Neuronal stem cell (in vitro differentiated cells): ENCODE measurements at places on chromosomes 2 and 18.

GRCh38 chr2:50181212-50181611 lies 850.7 kb downstream of the NRXN1 start:
- no peak for DNase-seq

- no peak for DNase-seq
Measured at GRCh38 chr2:12178289-12179080, 432.1 kb downstream of the LPIN1 start.

DNA sequence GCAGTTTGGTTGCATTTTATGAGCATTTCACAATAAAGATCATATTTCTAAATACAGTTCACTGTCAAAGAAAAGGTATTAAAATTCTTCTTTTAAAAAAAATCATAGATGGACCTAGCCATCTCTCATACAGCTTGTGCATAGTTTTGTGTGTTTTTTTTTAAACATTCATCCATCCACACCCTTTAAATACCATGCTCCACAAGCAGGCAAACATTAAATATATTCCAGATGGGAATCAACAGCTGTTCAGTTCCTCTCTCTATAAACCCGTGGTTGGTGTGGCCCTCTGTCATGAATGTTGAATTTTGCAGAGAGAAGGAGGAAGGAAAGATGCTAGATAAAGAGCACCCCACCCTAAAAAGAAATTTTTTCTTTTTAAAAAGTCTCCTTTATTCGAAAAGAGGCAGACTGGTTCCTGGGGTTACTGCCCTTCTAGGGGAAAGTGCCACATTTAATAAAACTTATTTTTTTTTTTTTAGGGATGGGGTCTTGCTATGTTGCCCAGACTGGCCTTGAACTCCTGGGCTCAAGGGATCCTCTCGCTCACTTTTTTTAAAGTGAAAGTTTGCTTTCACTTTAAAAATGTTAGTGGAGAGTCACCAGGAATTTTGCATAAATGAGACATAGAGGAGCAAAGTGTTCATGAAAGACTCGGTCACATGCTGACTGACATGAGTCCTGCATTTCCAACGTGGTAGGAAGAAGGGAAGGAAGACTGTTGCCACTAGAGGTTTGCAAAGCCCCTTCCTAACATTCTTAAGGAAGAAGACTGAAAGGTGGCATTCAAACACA lies 73.9 kb upstream of the LMAN1 start:
- DNase-seq, result no peak

- no peak for DNase-seq
Measured at GRCh38 chr2:110766291-110766690, 33.9 kb downstream of the ACOXL start.

DNA sequence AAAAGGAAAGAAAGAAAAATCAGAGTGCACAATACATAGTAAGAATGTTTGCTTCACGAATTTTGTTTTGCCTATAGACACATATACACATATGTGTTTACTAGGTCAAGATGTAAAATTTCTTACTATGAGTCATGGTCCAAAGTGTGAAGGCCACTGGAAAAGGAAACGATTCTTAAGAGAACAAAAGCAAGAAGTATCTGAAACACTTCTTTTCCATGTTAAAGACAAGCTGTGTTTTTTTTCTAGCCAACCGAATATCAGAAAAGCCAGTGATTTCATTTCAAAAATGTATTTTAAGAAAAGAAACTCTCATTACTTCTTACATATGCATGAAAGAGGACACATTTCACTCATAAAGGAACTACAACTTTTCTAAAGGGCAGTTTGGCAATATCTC lies 24.9 kb downstream of the PECR start:
- DNase-seq, result no peak

GRCh38 chr2:238703053-238703415 lies 144.9 kb upstream of the TWIST2 start:
- no peak for DNase-seq

GRCh38 chr2:232438091-232438490 lies 17.9 kb upstream of the ALPI start:
- no peak for DNase-seq

DNA sequence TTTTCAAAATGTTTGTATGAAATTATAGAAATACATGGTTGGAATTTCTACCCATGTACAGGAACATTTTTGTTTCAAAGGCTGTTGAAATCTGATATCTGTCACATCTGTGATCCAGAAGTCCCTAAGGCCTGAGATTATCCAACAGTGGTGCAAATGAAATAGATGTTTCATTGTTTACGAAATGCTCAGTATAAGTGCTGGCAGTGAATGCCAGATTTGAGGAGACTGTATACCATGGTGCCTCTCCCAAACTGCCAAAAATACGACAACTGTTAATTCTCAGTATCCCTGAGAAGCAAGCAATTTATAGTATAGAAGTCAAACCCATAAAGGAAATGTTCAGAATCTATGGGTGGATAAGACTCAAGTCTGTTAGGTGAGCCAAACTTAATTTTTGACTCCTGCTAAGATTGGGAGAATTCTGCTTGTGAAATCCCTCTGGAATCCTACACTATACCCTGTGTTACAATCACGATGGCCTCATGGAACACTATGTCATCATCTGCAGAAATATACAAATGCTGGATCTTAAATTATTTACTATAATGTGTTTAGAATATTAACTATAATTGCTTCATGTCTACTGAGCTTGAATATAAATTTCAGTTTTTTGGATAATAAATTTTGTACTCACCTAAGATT lies 71.2 kb upstream of the DOCK10 start:
- no peak for DNase-seq

DNA sequence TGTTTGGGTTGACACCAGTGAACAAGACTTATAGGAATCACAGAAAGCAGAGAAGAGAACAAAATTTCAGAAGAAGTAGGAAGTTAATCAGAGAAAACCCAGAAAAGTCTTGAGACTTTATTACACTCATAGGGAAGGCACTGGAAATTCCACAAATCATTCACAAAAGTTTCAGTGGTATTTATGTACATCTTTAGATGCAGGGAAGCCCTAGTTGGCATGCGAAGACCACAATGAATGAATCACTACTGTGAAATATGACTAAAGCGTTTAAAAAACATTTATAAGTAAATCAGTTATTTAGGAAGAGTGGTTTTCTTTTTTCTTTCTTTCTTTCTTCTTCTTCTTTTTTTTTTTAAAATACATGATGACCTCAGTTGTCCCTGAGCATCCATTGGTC lies 105.1 kb downstream of the NUP35 start:
- DNase-seq, result no peak

DNA sequence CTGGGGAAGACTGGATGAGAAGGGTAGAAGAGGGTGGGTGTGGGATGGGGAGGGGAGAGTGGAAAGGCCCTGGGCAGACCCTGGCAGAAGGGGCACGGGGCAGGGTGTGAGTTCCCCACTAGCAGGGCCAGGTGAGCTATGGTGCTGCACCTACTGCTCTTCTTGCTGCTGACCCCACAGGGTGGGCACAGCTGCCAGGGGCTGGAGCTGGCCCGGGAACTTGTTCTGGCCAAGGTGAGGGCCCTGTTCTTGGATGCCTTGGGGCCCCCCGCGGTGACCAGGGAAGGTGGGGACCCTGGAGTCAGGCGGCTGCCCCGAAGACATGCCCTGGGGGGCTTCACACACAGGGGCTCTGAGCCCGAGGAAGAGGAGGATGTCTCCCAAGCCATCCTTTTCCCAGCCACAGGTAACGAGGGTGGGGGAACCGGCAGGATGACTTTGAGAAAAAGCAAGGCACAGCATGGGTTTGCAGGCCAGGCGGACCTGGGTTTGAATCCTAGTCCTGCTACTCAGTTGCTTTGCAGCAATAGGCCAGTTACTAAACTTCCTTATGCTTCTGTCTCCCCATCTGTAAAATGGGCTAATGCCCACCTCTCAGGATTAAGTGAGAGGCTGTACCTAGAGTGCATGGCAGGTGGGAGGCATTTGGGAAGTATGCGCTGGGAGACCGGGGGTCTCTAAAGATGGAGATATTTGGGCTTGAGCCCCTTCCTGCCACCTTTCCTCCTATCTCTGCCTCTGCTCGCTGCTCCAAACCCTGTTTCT lies at the start of gene INHA:
Gene INHA, plus strand, starts transcription at position 74 of the 765 bp plus-strand sequence. Its CDS starts 65 bp downstream, at position 139.
- no peak for DNase-seq

GRCh38 chr2:70261501-70261900 lies 3.6 kb downstream of the PCYOX1 start:
- no peak for DNase-seq

GRCh38 chr2:230684270-230685168 lies 28.1 kb upstream of the CAB39 start:
- DNase-seq, result no peak

- no peak for DNase-seq
Measured at GRCh38 chr18:57730146-57730545, 73.0 kb downstream of the ATP8B1 start.

DNA sequence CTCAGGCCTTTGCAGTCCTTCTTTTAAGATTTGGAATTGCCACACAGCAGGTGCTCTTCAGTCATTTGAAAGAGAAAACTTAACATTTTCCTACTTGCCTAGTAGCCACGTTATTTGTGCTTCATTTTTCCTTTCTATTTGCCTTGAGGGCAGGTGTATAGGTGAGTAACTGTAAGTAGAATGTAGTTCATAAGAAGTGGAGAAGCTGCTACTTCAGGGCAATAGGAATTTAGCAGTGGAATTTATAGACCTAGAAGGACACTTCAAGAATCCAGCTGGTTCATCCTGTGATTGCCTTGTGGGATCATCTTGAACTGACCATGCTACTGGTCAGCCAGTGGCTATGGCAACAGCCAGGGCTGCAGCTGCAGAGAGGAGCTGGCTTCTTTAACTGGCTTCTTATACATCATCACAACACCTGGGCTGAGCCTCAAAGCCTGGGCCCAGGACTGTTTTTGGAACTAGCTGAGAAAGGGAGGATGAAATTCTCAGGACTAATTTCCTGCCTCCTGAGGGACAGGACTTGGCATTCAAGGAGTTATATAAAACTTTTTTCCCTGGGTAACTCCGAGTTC lies 5.1 kb upstream of the LANCL1 start:
- DNase-seq, result no peak

- no peak for DNase-seq
Measured at GRCh38 chr2:10935953-10936942, 24.5 kb downstream of the KCNF1 start.

- no peak for DNase-seq
Measured at GRCh38 chr2:30664761-30665358, 142.4 kb downstream of the CAPN13 start.

DNA sequence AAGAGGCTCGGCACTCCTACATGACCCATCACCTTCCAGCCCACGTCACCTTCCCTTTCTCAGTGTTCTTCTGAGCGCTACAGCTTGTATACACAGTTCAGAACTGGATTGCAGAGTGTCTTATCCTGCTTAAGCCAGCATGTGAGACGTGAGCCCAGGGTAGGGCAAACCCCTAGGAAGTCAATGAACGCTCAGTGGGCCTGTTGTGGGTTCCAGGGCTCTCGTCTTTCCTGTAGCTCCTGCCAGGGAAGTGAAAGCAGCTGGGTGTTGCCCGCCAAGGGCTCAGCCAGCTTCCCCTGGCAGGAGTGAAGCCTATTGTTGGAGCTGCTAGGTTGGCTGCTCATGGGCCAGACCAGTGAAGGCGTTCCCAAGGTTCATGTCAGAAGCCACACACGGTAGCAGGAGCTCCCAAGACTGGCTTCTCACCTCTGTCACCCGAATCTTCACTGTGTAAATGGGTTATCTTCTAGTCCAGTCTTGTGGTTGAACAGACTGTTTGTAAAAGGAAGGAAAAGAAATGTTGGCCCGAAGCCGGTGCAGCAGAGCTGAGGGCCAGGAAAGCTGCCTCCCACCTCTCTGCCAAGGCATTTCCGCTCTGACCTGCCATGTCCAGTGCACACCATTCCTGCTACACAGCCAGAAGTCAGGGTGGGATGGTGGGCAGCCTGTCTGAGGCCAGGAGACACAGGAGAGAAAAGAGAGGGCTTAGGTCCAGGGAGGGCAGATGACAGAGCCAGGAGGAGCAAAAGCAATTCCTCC lies 69.6 kb upstream of the RMDN2 start:
- DNase-seq, result no peak

- DNase-seq, result no peak
Measured at GRCh38 chr18:79914614-79915160, 36.8 kb downstream of the SLC66A2 start.

- DNase-seq, result no peak
Measured at GRCh38 chr18:48792611-48793380, 158.0 kb downstream of the SMAD7 start.

GRCh38 chr2:101745711-101746694 lies 48.5 kb downstream of the MAP4K4 start:
- DNase-seq, result no peak

- peak; percentile 48 for DNase-seq
Measured at GRCh38 chr18:56575819-56576663, 62.4 kb downstream of the TXNL1 start.

GRCh38 chr2:131004446-131005209 lies 88.6 kb downstream of the FAM168B start:
- no peak for DNase-seq

- no peak for DNase-seq
Measured at GRCh38 chr18:30583768-30584167, 458.8 kb downstream of the DSC3 start.
